ENCODE measurements at places on chromosomes 12 and 14.

- DNase-seq = no peak
These were observed 902 bp downstream of the EML5 start for GRCh38 chr14:88791629-88792472.

- DNase-seq = no peak
These were observed 7.4 kb downstream of the CDKN1B start for GRCh38 chr12:12724421-12725085.

DNA sequence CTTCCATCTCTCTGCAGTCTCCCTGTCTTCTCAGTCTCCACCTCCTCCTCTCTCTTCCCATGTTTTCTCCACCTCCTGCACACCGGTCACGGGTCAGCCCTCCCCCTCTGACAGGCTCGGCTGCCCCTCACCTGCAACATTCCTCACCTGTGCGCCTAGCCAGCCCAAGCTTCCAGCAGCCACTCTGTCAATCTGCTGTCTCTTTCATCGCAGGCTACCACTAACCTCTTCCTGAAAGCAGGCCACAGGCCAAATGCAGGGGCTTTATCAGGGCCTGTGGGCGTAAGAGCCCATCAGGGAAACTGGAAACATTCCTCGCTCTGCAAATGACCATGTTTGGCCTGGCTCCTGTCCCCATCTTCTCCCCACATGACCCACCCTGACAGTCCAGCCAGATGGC, 34.5 kb downstream of the CMKLR1 start:
- DNase-seq = no peak

GRCh38 chr14:59510966-59511365, 26.6 kb downstream of the JKAMP start:
- DNase-seq = no peak

DNA sequence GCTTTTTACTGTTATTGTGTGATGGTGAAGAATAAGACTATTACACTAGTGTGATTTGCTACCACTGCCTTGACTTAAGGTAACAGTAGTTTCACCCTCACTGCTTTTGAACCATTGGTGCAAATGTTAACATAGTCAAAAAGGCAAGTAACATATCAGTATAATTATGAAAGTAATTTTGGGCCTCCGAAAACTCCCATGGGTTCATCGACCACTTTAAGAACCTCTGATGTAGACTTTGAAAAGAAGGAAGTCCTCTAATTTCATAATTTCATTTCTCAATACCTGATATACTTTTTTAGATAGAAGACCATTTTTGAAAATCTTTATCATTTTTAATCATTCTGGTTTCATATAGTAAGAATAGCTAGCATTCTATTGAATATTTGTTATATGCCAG, 57.7 kb downstream of the ETNK1 start:
- DNase-seq = no peak

GRCh38 chr12:53644133-53644532, 18.0 kb upstream of the ATF7 start:
- no peak for DNase-seq

DNA sequence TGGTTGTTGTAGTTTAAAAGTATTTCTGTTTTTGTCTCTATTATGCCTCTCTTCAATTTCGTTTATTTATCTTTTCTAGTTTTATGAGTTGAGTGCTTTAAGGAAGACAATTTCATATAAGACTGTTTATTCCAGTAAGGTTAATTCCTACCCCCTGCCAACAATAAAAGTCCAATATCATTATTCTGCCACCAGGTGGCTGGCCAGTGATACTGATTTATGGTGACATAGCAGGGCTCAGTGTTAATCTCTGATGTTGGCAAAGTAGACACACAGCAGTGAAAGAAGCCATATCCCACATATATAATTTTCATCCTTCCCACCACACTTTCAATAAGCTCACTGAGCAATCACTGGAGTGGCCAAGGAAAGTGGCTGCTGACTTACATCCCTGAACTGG, 69.0 kb upstream of the BMP4 start:
- no peak for DNase-seq

DNA sequence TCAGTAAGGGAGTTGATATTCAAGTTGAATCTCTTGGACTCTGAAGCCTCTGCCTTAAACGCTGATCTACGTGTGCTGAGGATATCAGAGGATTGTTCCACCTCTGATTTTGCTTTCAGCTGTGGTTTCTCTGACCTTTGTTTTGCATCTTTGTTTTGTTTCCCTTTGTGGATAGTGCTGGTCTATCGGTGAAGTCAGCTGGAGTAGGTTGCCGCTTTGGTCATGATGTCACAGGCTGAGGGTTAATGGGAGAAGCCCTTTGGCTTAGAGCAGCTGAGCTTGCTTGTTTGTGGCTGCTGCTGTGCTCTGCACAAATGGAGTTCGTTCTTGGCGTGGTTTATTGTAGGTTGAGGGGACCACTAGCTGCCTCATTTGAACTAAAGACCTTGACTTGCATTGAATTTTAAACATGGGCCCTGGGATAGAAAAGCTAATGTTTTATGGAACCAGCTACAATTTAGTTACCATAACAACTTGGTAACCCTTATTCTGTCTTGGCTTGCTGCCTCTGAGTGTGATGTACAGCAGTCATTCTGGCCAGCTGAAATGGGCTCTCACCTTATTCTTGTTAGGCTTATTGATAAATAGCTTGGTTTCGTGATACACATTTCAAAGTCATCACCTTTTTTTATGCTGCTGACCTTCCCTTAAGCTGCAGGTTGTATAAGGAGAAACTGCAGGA, 284.5 kb upstream of the E2F7 start:
- DNase-seq = no peak

DNA sequence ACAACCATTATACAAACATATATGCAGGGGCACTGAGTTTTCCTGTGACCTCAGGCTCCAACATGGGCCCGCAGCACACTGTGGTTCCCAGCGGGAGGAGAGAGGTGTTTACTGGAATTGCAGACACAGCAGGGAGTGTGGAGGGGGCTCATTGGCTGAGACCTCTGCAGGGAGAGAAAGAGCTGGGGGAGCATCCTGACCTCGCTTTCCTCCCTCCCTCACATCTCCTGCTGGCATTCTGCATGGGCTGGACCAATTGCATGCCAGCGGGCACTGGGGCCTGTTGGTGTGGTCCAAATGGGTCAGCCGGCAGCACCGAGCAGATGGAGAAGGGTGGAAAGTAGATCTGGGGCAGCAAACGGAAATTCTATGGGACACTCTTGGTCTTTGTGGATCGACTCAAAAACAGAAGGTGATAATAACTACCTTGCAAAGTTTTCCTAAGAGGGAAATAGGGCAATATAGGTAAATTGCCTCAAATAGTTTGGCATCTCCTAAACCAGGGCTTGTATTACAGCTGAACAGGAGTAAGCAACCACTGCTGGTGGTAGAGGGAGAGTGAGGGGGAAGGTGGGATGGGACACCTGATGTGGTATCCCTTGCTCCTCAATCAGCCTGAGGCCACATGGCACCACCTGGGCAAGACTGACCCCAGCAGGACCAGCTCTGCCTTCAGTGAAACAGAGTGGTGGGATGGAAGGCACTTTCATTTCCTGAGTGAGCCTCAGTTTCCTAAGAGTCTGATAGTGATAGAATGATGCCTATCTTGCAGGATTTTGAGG, 86.9 kb downstream of the NTF3 start:
- no peak for DNase-seq

DNA sequence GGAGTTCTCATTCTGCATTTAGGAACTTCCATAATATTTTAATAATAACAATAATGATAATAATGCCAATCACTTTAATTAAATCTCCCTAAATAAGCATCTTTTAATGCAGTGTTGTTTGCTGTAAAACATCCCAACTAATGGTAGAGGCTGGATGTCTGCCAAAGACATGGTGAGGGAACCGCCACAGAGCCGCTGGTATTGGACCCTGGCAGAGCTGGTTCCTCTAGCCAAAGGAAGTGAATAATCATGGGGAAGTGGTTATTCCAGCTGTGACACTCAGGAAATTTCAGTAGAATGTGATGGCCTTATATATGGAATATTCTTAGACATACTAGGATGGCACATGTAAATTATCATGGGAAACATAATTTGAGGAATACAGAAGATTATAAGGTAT, 483.3 kb downstream of the ZFP36L1 start:
- DNase-seq = no peak

DNA sequence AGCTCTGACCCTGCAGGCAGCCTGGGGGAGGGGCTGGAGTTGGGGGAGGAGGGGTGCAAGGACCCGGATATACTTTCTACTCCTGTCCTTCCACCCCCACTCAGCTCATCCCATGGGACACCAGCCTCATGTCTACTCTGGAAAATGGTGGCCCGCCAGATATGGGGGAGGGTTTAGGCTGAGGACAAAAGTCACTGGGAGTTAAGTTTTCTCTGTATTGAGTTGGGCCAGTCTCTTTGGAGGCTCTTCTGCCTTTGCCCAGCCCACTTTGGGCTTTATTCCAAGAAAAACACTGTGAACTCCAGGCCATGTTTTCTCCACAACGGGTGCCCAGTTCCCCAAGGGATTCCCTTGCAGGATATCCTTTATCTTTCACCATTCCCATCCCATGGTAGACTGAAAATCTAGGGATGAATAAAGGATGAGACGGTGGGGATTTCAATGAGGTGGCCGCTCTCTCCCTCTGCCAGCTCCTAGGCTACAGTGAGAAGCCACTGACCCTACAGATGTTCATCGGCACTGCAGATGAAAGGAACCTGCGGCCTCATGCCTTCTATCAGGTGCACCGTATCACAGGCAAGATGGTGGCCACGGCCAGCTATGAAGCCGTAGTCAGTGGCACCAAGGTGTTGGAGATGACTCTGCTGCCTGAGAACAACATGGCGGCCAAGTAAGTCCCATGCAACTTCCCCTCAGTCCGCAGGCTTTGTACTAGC, 4.9 kb downstream of the NFATC4 start:
- DNase-seq = no peak

- DNase-seq = no peak
These were observed 167.3 kb upstream of the AVPR1A start for GRCh38 chr12:63318313-63318712.

GRCh38 chr14:98099527-98099926, 1172.5 kb downstream of the BCL11B start:
- no peak for DNase-seq

GRCh38 chr14:78319887-78320635, 149.9 kb downstream of the NRXN3 start:
- no peak for DNase-seq

DNA sequence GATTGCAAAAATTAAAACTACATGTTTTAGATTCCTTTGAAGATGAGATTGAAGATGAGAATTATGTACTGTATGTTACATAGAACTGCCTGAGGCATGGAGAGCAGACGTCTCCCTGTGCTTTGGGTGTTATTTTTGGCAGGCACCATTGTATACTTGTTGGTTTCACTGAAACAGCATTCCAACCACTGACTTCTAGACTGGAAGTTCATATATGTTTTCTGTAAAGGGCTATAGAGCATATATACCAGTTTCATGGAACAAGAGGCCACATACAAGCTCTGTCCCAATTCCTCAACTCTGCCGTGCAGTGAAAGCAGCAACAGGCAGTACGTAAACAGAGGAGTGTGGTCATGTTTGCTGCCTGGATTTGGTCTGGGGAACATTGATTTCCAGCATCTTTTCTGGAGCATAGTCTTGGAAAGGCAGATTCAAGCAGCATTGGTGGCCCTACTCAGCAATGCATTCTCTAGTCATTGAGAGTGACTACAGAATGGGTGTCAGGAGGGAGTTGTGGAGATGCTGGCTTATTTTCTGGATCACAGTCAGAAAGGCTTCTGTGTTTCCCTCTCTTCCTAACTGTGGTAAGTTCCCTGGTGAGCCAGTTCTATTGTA, 57.6 kb upstream of the CNTN1 start:
- no peak for DNase-seq

GRCh38 chr14:21233457-21234076, 35.7 kb downstream of the HNRNPC start:
- DNase-seq = no peak

- no peak for DNase-seq
These were observed 250.3 kb downstream of the SYT1 start for GRCh38 chr12:79114896-79115295.

- DNase-seq = no peak
These were observed 87.0 kb upstream of the DAAM1 start for GRCh38 chr14:59101476-59101875.

DNA sequence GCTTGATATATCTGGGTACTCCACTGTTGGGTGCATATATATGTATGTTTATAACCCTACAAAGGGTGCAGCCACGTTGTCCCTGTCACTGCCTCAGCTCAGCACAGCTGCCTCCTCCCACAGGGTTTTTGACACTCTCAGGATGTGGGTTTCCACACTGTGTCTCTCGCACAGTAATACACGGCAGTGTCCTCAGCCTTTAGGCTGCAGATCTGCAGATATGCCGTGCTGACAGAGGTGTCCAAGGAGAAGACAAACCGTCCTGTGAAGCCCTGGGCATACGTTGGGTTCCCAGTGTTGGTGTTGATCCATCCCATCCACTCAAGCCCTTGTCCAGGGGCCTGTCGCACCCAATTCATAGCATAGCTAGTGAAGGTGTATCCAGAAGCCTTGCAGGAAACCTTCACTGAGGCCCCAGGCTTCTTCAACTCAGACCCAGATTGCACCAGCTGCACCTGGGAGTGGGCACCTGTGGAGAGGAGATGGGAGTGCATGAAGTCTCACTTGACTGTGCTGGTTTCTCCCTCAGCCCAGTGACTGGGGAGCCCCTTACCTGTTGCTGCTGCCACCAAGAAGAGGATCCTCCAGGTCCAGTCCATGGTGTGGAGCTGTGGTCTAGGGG, 498.7 kb downstream of the TMEM121 start:
- no peak for DNase-seq

DNA sequence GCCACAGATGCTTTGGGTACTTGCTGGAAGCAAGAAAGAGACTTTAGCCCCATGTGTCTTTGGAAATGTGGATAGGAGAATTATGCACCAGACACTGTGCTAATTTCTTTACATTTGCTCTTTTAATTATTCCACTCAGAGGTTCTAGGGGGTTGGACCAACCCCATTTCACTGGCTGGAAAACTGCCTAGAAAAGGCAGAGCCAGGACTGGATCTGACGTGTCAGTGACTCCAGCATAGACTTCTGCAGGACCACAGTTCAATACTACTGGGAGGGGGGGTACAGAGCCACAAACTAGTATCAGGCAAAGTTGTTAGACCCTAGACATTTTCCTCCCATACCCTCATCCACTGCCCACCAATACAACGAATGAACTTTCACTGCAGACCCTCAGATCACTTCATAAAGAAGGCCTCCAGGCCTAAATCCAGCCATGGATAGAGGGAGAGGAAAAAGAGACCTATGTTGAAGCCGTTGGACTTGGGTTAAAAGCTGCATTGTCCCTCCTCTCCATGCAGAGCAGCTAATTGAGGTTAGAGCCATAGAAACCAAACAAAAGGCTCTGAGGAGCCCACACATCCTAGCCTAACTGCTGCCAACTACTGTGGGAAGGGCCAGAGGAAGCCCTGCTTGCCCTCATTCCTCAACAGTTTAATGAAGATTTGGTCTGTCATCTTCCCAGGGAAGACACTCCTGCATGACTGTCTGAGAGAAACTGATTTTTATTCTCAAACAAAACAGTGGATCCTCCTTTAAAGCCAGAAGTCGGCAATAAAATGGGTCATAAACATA, 68.7 kb downstream of the STON2 start:
- no peak for DNase-seq

DNA sequence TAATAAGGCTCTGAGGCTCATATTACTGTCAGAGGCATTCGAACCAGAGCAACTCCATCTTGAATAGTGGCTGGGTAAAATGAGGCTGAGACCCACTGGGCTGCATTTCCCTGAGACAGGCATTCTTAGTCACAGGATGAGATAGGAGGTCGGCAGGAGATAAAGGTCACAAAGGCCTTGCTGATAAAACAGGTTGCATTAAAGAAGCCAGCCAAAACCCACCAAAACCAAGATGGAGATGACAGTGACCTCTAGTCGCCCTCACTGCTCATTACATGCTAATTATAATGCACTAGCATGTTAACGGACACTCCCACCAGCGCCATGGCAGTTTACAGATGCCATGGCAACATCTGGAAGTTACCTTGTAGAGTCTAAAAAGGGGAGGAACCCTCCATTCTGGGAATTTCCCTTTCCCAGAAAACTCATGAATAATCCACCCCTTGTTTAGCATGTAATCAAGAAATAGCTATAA, 18.1 kb upstream of the PRICKLE1 start:
- no peak for DNase-seq
